MG63 (cell line): ENCODE measurements at places on chromosomes 1 and 21.

- DNase-seq = no peak
Measured at GRCh38 chr1:229086091-229086490, 184.8 kb upstream of the RAB4A start.

DNA sequence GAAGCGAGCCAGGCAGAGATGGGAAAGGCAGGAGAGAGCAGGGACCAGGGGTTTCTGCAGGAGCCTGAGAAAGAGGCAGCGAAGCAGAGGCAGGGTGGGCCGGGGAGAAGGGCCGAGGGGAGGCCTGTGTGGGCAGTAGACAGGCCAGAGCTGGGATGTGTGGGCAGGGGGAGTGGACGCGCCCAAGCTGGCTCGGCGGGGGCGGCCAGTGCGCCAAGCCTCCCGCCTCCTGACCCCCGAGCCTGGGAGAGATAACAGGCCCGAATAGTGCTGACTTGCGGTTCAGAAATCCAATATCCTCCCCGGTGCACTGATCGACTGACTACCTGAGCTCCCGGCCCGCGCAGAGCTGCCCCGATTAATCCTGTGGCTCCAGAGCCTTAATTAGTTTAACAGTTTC lies 41.9 kb downstream of the AHDC1 start:
- no peak for DNase-seq

GRCh38 chr1:48200166-48200900 lies 22.2 kb upstream of the SLC5A9 start:
- no peak for DNase-seq

- DNase-seq = no peak
Measured at GRCh38 chr1:28297826-28298225, 31.0 kb upstream of the MED18 start.

DNA sequence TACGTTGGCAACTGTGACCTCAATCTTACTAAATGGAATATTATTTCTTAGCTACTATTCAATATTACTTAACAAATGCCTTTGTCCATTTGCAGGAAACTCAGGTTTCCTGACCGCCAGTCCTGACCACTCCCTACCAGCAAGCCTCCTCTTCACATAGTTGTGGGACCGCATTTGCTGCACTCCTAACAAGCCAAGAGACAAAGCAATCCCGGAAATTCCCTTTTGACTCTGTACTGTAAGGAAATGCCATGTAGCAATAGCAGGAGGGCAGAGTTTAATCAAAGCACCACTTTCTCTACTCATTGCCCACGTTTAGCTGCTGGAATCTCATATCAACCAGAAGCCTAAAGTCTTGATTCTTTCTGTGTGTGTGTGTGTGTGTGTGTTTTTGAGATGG lies 28.1 kb upstream of the ACBD6 start:
- DNase-seq = peak; percentile 57

- DNase-seq = peak; percentile 56
Measured at GRCh38 chr21:41648591-41649031, 118.2 kb downstream of the RIPK4 start.

DNA sequence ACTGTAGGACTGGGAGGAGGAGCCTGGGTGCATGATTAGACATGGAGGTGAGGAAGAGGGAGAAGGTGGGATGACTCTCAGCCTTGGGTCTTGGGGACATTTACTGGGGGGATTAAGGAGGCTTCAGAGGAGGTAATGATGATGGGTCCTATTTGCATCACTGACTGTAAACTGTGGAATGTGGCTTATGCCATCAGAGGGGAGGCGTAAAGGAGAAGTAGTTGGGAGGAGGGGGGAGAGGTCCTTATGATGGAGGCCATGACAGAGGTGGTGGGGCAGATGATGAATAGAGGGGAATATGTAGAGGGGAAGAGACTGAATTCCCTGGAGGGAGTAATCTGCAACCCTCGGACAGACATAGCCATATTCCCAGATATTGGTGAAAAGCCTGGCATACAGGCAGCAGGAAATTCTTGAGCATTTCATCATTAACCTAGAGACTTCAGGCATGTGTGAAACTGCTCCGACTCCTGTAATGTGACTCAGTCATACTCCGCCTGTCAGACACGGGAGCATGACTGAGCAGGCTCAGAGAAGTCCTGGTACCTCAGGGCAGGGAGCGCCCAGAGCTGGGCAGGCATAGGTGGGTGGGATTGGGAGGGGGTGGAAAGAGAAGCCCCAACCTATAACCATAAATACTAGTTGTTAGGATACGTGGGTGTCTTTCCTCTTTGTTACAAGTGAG lies 8.0 kb upstream of the LCE5A start:
- peak; percentile 76 for DNase-seq

- no peak for DNase-seq
Measured at GRCh38 chr1:202235003-202235660, 41.5 kb downstream of the LGR6 start.

GRCh38 chr1:184493987-184494388 lies 107.2 kb downstream of the C1orf21 start:
- no peak for DNase-seq

DNA sequence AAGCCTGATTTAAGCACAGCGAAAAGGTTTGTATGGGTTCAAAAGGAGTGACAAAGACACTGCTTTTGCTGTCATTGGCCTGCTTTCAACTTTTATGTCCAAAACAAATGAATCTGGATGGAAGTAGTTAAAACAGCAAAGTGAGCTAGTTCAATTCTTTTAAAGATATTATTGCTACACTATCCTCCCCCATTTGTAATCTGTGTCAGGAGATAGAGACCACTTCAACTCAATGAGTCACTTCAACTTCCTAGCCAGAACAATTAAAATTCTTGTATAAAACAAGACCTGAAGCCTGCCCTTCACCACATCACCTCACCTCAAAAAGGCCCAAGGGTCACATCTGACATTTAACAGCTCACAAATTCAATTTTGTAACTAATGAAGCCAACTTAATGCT lies 364.1 kb upstream of the LYPLAL1 start:
- no peak for DNase-seq

- DNase-seq = no peak
Measured at GRCh38 chr1:178374016-178374415, 122.7 kb downstream of the CLEC20A start.

DNA sequence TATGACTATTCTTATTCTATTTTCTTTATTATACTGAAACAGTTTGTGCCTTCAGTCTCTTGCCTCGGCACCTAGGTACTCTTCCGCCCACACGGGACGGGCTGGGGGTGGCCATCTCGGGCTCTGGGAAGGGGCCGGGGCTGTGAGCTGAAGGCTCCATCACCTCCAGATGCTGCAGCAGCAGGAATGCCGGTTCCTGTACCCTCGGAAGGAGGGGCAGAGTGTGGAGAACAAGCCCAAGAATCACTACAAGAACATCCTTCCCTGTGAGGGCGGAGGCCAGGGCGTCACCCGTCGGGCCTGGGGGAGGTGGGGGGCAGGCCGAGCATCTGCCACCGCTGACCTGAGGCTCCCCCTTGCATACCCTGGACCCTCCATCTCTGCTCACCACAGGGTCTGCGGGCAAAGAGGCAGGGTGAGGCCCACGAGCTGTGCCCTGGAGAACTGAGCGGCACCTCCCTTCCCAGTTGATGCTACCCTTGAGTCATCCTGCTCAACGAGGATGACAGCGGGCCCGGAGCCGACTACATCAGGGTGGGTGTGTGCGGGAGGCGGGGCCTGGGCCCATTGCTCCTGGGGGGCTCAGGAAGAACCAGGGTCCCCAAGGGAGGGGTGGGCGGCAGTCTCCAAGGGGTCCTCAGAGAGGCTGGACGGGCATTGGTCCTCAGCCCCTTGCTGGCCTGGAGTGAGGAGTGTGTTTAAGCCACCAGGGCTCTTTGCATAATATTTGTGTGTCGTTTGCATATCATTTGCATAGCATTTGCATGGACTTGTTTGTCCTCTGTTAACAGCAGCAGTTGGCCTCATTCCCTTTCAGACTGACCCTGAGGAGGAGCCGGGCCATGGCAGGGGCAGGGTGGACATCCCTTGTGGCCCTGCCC lies 7.5 kb downstream of the RNF223 start:
- DNase-seq = no peak

GRCh38 chr1:209191262-209191634 lies 392.3 kb upstream of the CAMK1G start:
- no peak for DNase-seq

DNA sequence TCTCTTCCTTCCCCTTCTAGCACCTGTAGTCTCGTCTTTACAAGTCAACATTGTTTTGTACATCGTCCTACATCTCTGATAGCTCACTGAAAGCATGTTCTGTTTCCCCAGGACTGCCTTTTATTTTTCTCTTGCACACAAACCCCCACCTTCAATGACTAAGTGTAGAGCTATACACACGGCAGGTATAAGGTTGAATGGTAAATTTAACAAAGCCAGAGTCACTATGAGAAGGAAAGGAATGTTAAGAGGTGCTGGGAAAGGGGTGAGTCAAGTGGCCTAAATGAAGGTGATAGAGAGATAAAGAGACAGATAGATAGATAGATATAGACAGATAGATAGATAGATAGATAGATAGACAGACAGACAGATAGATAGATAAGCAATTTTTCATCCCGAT lies 134.3 kb upstream of the ATP1B1 start:
- DNase-seq = no peak

DNA sequence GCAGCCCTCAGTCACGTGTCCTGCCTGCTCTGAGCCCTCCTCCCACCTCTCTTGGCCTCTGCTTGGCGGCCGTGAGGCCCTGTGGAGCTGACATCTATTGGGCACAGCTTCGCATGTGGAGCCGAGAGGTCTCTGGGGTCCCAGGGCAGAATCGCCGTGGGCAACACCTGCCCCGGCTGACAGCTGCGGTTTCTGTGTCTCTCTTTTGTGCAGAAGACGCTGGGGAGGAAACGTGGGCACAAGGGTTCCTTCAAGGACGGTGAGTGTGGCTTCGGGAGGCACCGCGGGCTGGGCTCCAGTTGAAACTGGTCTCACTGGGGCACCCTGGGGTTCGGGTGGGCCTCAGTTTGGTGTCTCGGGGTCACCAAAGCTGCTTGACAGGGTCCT lies 11.5 kb downstream of the ARHGEF16 start:
- no peak for DNase-seq
